ENCODE measurements at places on chromosomes 5 and 9.

- H3K4me1 ChIP-seq, result peaks cover 40% of the 10 kb centered on the region
- no peak for DNase-seq
- H3K27ac ChIP-seq, result peak overlapping the region; percentile 73
- H3K4me3 ChIP-seq, result no peak overlapping the region
Measured at GRCh38 chr5:159038907-159039306, 60.8 kb downstream of the EBF1 start.

- peak within 1 kb of the TSS; percentile 37 for H3K4me3 ChIP-seq
- H3K4me1 ChIP-seq, result peaks cover 7% of the 10 kb centered on the region
- peaks cover 96% of the 10 kb centered on the region for H3K27me3 ChIP-seq
- peak within 1 kb of the TSS; percentile 89 for H3K27ac ChIP-seq
- peaks cover 6% of the 10 kb centered on the region for H3K36me3 ChIP-seq
- DNase-seq, result no peak
Measured at GRCh38 chr5:51383131-51384121, at the start of gene ISL1. TSS of gene ISL1 (plus strand) at chr5:51383448. CDS start at chr5:51383672, 224 bp downstream.

- DNase-seq, result no peak
- H3K4me3 ChIP-seq, result no peak overlapping the region
- H3K36me3 ChIP-seq, result no peaks in the 10 kb centered on the region
Measured at GRCh38 chr5:10317825-10318682, 10.4 kb upstream of the CMBL start.

GRCh38 chr5:168006456-168007130 lies 284.9 kb upstream of the WWC1 start:
- no peaks in the 10 kb centered on the region for H3K4me1 ChIP-seq
- no peak overlapping the region for H3K27ac ChIP-seq
- DNase-seq, result no peak

DNA sequence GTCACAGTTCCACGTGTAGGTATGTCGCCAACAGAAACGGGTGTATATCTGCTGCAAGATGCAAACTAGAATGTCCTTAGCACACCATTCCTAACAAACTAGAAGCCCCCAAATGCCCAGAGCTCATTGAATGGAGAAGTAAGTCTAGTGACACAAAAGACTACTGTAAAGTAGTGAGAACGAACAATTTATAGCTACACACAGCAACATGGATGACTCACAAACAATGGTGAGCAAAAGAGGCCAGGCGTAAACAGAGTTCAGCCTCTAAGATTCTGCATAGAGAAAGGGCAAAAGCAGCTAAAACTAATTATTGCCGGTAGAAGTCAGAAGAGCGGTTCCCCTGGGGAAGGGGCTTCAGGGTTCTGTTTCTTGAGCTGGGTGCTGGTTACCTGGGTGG lies 74.7 kb downstream of the AMBP start:
- no peak overlapping the region for H3K27ac ChIP-seq
- H3K4me3 ChIP-seq, result no peak overlapping the region
- DNase-seq, result no peak
- no peaks in the 10 kb centered on the region for H3K4me1 ChIP-seq

DNA sequence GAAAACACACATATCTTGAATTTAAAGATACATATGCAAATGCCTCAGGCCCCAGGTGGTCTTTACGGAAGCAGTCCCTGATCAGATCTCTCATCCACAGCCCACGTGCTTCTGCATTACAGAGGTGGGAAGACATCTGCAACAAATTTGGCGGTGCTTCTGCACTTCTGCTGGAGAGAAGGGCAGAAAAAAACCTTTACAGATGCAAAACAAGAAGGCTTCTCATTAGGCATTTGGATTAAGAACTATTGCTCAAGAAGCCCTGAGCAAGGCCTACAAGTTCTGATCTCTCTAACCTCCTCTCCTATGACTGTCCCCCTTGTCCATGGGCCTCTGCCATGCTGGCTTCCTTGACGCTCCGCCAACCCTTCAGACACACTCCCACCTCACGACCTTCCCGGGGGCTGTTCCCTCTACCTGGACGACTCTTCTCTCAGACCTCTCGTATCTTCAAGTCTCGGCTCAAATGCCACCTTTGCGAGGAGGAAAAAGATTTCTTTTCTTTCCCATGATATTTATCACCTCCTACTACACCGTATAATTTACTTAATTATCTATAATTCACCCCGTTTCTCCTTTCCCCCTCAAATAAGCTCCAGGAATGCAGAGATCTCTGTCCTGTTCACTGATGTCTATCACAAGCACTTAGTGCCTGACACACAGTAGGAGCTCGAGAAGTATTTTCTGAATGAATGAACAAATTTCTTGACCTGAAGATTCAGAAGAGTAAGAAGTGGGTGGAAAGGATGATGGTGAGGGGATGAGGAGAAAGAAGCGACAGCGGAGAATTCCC lies 1.1 kb downstream of the MTMR12 start:
- H3K27me3 ChIP-seq, result no peaks in the 10 kb centered on the region
- H3K4me3 ChIP-seq, result peak overlapping the region; percentile 87
- H3K27ac ChIP-seq, result peak overlapping the region; percentile 88
- H3K36me3 ChIP-seq, result peaks cover 14% of the 10 kb centered on the region

DNA sequence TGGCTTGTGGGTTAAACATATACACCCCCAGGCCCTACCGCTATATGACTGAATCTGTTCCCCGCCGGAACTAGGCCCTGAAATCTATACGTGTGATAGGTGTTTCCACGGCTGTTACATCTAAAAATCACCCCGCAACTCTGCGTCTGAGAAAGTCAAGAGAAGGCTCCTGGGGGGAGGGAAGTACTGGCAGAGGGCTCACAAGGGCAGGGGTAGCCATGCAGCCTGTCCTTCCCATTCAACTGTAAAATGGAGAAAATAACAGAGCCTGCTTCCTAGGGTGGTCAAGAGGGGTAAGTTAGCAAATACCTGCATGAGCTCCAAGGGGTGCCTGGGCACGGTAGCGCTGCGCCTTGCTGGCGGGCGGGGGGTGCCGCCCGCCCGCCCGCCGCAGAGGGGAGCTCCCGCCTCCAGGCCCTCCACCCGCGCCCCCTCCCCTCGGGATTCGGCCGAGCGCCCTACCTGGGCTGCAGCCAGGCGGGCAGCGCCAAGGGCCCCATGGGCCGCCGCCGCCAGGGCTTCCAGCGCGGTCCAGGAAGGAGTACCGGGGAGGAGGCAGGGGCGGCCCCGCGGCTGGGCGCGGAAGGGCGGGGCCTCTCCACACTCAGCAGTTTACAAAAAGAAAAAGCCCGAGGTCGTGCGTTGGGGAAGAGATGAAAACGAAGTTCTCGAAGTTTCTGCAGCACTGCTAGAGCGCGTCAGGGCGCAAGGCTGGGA lies at the start of gene HACD4:
TSS of gene HACD4 (minus strand) at position 550 of the 717 bp plus-strand sequence. CDS start at position 500, 50 bp downstream.
- H3K4me1 ChIP-seq, result peaks cover 14% of the 10 kb centered on the region
- DNase-seq, result peak; percentile 41

DNA sequence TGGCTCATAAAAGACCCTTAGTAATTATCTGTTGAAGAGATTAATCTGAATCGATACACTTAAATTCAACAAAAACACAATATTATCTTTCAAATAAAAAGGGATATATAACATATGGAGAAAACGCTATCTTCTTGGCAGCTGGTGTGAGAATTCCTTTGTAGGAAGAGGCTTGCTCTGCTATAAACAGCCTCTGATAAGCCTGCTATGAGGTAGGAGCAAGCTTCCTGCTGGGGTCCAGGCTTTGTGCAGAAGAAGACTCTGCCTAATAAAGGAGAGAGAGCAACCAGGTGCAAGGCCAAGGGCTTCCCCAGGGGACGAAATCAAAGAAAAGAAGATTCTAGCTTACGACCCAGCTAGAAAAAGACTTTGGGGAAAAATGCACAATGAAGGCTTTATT lies 43.3 kb upstream of the SSBP2 start:
- H3K36me3 ChIP-seq, result no peaks in the 10 kb centered on the region
- peaks cover 6% of the 10 kb centered on the region for H3K4me1 ChIP-seq
- DNase-seq, result no peak
- no peak overlapping the region for H3K27ac ChIP-seq

All from stimulated activated naive B cell treated with anti-CD40 and anti-IgM and Interleukin-4, amounts not matched to agents 10 μg/mL and 1 μg/mL and 100 μg/mL, for 72 hours (primary cell).